ENCODE measurements at places on chromosomes 4 and X. TPM values are rescaled to one million over a fixed set of nuclear protein-coding genes. Genes with fewer than 3 reads are reported as not detected.

The NHSL2 gene
- 1.8 TPM for total RNA-seq

The GATA1 gene
- not detected for total RNA-seq

The TKTL2 gene
- total RNA-seq = not detected

The RHOXF2B gene
- not detected for total RNA-seq

The NEUROG2 gene
- not detected for total RNA-seq

The ANXA10 gene
- total RNA-seq = 1.5 TPM

Measured in cardiac ventricle fibroblast (primary cell).